ENCODE measurements at places on chromosomes 2 and 18. TPM values are rescaled to one million over a fixed set of nuclear protein-coding genes. Genes with fewer than 3 reads are reported as not detected.

DNA sequence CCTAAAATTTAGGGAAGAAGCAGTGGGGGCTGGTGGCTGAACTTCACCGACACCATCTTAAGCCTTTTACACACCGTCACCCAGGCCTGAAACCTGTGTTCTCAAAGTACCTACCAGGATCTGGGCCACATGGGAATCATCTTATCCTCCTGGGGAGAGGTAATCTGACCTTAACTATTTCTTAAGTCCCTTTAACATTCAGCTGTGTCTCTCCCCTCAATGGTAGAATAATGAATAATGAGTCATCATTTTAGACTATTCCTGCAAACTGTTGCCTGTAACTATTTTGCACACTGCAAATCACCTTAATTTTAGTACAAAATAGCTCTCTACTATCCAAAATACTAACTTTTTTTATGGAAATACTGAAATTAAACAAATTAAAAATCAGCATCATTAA is 149.4 kb upstream of the KLF7 start:
- no peak for DNase-seq

DNA sequence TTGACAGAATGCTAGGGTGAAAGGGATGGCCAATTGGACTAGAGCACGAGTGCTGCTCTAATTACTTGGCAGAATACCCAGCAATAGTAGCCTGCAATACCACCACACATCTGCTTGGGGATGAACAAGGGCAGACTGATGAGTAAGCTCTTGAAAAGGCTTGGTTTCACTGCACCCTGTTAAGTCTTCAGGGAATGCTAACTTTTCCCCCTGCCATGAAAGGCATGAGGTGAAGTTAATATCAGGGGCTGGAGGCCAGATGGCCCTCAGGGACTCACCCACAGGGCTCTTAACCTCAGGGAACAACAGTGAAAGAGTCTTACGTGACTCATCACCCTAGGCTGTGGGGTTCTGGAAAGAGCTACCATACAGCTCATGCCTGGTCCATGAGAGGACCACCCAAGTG is 51.7 kb upstream of the MYL1 start:
- no peak for DNase-seq

DNA sequence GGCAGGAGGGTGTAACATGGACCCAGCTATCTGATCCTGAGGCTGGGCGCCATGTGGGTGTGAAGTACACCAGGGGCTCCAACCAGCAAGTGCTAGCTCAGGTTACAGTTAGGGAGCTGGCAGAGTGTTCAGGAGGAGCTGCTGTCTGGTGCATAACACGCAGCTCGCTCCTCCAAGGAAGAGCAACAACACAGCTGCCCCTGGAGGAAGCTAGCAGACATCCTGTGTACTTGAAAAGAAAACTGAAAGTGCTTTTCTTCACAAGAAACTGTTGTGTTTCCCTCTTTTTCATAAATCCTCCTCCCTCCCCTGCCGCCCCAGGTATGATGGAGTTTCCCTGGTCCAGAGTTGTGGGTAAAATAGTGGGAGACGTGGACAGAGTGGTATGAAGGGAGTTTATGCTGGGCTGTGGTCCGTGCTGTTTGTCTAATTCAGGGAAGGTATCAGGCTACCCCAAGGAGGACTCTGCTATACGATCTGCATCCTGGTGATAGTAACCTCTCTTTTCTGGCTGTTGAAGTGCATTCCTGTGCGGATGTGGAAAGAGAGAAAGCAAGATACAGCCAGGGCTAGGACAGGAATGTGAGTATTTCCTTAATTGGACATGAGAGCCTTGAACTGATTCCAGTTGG is 6.1 kb upstream of the LBH start:
- no peak for DNase-seq

DNA sequence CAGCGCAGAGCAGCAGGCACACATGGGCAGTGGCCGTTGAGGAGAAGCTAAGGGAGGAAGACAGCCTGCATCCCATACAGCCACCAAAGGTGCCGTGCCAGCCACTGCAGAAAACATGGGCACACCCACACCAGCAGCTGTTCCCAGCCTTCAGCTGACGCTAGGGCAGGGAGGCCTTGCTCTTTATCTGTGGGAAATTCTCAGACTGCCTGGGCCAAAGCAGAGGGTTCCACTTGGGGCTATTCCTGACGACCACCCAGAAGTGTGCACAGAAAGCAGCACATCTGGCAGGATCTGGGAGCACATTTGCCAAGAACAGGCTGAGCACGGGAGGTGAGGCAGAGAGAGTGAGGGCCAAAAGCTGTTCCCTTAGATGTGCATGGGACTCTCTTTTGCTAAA is 101.3 kb upstream of the SOX11 start:
- DNase-seq, result no peak

DNA sequence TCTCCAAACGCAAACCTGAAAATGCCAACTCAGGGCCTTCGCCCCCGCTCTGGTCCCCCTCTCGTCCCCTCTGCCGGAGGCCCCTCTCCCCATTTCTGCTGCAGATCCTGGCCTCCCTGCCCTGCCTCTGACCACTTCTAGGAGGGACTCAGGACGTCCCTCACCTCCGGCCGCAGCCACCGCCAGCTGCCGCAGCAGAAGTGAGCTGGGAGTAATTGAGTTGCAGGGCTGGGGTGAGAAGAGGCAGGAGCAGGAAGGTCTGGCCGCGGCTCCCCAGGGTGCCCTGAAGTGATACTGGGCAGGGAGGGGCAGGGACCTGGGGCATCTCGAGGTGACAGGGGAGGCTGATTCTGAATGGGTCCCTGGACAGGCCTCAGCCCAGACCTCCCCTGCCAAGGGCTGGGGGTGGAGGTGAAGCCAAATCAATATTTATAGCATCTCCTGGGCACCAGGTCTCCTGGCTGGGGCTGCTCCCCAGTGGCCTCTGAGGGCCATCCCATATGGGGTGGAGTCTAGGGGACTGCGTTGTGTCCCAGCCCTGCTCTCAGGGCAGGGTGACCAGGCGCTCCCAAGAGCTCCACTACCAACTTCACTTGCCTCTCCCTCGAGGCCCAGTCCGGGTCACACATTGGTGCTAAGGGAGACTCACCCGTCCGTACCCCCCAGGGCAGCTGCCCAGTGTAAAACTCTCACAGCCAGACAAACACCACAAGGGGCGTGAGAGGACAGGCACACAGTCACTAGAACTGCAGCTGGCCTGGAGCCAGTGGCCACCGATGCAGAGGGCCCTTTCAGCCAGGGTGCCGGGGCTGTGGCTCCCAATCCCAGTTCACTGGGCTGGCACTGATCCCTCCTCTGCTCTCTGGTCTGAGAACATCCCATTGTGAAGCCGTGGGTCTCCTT is 33.0 kb downstream of the KCNIP3 start:
- no peak for DNase-seq

- DNase-seq, result no peak
Measured at GRCh38 chr2:212970132-212970531, 181.3 kb downstream of the IKZF2 start.

- no peak for DNase-seq
Measured at GRCh38 chr18:5841518-5841917, 53.8 kb downstream of the TMEM200C start.

EMILIN2 gene
- 9.8 TPM for polyA plus RNA-seq

SCYGR4 gene
- 0.10 TPM for polyA plus RNA-seq

OXER1 gene
- polyA plus RNA-seq, result 6.2 TPM

DNA sequence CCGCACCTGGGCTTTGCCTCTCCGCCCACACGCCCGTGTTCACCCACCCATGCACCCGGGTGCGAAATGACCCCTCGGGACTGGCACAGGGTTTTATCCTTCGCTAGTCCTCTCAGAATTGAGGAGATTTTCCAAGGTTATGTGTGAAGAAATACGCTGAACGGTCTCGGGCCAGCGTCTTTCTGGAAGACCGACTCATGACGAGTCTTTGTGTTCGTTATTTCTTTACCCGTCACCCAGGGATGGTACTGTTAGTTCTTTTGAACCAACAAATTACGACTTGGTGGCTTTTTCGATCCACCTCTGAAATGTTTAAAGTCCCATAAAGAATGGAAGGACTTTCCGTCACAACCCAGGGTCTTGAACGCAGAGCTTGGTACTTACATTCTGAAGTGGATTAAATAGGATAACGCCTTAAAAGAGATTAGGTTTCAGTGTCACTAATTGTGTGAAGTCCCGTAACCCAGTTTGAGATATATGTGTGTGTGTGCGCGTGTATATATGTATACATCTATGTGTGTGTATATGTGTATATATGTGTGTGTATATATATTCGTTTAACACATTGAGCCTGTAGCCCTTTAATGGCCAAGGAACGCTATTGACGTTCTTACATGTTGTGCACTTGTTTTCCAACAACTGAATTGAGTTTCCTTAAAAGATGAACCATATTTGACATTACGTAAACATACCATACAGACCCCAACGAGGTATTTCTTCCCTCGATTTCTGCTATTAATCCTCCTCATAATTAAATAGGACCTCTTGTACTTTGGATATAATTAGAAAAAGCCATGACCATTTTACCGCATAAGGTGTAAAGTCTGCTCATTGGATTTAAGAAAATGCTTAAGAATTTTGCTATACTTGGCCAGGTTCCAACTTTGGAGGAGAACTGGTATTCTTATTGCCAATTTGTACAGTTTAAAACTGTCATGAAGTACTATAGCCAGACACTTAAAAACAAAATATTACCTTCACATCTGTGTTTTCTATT is 889 bp downstream of the ZC3H15 start:
- DNase-seq, result no peak

C2orf74 gene
- polyA plus RNA-seq, result 60.0 TPM

- DNase-seq, result no peak
Measured at GRCh38 chr2:20674309-20674965, 7.5 kb downstream of the GDF7 start.

DNA sequence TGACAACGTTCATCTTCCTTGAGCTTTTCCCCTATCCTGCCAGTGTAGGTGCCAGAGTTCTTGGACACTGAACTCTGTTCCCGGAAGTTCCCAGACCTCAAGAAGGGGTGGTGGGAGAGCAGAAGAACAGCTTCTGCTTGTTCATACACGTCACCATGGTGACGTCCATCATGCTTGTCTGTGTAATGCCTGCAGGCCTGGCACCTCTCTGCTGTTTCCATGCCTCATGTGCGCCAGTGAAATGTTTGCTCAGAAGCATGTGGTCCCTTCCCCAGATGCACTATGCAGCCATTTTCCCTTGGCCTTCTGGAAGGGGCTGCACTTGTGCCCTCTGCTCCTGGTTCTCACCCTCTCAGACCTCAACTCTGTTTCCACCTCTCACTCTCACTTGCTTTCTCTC is 210.8 kb upstream of the NABP1 start:
- DNase-seq, result no peak

- DNase-seq, result no peak
Measured at GRCh38 chr18:5527603-5528002, 16.2 kb downstream of the EPB41L3 start.

DNA sequence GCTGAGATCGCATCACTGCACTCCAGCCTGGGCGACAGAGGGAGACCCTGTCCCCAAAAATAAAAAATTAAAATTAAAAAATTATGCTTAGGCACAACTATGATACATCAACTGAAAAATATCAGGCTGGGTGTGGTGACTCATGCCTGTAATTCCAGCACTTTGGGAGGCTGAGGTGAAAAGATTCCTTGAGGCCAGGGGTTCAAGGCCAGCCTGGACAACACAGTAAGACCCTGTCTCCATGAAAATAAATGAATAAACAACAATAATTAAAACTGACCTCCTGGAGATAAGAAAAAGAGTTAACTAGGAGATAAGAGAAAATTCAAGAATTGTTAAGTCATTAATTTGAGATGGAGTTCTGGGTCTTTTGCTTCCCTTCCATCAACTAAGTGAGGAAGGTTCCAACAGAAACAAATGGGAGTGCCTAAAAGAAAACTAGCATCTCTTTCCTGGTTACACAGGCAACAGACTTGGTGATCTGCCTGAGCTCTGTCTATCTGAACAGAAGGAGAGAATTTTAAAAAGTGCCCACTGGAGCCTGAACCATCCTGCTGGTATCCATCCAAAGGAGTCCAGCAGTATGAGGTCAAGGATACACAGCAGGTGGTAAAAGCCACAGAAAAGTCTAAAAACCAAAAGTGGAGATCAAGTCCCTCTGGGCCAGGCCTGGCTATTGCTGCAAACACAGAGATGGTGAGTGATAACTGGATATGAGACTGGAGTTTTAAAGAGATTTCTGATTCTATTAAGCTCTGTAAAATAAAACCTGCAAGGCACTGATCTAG is 8.8 kb downstream of the PPM1G start:
- DNase-seq, result no peak

MAB21L4 gene
- 3.3 TPM for polyA plus RNA-seq

GRCh38 chr18:48033790-48034650 is 103.6 kb upstream of the SMAD2 start:
- no peak for DNase-seq

SALL3 gene
- polyA plus RNA-seq, result 8.7 TPM

ZBTB7C gene
- polyA plus RNA-seq, result 12.6 TPM

- DNase-seq, result no peak
Measured at GRCh38 chr18:60228609-60229595, 143.7 kb downstream of the MC4R start.

AQP12A gene
- 0.19 TPM for polyA plus RNA-seq

GRCh38 chr2:182831101-182831500 is 35.3 kb downstream of the FRZB start:
- no peak for DNase-seq

TLX2 gene
- polyA plus RNA-seq, result not detected

DNA sequence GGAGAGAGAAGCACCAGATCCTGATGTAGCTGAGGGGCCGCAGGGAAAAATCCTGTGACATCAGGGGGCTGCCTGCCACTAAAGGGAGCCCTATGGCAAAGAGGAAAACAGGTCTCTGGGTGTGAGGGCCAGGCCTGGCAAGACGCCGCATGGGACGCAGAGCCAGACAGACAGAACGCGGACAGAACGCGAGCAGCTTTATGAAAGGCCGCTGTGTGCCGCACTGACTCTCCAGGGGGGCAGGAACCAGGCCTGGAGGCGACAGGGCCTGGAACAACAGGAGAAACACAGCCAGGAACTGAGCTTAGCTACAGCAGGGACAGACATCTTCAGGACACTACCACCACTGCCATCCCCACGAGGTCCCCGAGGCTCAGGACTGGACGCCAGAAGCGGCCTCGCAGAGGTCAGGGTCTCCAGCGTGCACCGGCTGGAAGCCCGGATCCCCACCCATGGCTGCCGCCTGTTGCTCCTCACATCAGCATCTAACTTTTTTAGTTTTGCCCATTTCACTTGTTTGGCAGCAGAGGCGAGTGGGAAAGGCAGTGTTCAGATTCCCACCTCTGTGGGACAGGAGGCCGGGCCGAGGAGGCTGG is 131.6 kb downstream of the VAPA start:
- no peak for DNase-seq

GRCh38 chr2:232372231-232373208 is 6.0 kb upstream of the ALPP start:
- no peak for DNase-seq

DNA sequence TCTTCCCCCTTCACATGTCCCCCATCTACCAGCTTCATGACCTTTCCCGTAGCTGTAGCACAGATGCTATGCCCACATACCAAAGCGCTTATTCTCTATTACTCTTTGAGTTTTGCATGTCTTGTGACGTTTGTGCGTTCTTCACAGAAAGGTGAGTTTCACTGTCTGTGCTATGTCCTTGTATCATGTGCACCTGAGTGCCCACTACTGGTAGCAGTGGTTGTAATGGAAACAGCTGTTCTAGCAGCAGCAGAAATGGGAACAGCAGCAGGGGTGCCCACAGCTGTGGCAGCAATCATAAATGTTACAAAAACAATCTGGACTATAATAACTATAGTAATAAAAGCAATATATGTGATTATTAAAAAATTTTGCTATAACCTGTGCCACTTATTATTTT is 127.1 kb downstream of the STK39 start:
- no peak for DNase-seq
